ENCODE measurements at places on chromosomes 4 and X.

- no peaks in the 10 kb centered on the region for H3K4me1 ChIP-seq
- peaks cover 5% of the 10 kb centered on the region for H3K36me3 ChIP-seq
- H3K4me3 ChIP-seq, result no peak overlapping the region
- no peak for DNase-seq
- H3K27me3 ChIP-seq, result no peaks in the 10 kb centered on the region
Measured at GRCh38 chrX:20421275-20421674, 154.6 kb upstream of the RPS6KA3 start.

DNA sequence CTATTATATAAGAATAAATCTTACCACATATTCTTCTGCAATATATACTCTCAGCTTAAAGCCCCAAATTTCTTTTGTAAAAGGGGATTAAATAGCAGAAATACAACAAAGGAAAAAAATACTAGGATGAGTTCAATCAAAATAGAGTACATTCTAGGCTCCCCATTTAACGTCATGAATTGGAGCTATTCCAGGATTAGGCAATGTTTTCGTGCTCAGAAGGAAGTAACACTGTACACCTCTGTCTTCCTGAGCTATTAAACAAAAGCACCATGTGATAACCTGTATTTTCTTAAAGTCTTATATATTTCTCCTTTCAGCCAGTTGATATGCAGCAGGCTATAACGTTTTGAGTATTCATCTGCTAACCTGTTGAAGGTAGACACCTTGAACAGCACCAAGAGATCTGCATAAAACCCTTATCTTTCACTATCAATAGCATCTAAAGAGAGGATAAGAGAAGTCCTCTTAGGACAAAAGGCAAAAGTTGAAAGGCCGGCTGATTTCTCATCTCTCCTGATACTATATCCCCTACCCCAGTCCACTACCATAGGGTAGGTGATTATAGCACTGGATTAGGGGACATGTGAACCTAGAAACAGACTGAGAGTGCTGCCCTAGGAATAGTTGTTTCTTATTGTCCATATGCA lies 31.5 kb downstream of the TEC start:
- H3K36me3 ChIP-seq, result no peaks in the 10 kb centered on the region
- no peak for DNase-seq
- no peak overlapping the region for H3K4me3 ChIP-seq
- H3K27me3 ChIP-seq, result no peaks in the 10 kb centered on the region
- peaks cover 3% of the 10 kb centered on the region for H3K4me1 ChIP-seq

DNA sequence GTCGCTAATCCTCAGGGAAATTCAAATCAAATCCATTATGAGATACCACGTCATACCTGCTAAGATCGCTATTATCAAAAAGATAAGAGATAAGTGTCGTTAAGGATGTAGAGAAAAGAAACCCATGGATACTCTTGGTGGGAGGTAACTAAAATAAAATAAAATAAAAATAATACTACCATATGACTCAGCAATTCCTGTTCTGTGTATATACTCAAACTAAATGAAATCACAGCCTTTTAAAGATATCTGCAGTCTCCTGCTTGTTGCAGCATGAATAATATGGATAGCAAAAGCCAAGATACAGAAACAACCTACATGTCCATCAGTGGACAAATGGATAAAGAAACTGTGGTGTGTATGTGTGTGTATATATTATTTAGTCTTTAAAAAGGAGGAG lies 105.8 kb upstream of the IL15 start:
- no peak overlapping the region for H3K27ac ChIP-seq
- no peak overlapping the region for H3K4me3 ChIP-seq
- H3K36me3 ChIP-seq, result no peaks in the 10 kb centered on the region

- H3K36me3 ChIP-seq, result no peaks in the 10 kb centered on the region
- no peak overlapping the region for H3K27ac ChIP-seq
- H3K27me3 ChIP-seq, result no peaks in the 10 kb centered on the region
- DNase-seq, result no peak
- H3K4me1 ChIP-seq, result no peaks in the 10 kb centered on the region
Measured at GRCh38 chrX:108699368-108699767, 37.0 kb downstream of the IRS4 start.

DNA sequence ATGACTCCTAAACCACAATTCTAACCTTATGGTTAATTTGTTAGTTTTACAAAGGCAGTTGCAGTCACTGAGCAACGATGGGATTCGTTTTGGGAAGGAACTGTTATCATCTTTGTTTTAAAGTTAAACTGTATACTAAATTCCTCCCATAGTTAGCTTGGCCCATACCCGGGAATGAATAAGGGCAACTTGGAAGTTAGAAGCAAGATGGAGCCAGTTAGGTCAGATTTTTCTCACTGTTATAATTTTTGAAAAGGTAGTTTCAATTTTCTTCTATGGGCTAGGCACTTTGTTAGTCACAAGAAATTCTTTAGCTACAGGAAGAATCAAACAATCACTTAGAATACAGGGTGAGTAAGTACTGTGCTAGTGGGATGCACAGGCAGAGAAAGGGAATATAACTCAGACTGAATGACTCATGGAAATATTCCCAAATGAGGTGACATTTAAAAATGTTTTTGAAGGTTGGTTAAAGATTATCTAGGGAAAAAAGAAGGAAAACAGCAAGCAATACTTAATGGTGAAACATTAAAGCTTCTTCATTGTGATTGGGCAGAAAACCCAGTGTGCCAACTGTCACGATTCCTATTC lies 153.6 kb downstream of the MAGEB17 start:
- H3K4me3 ChIP-seq, result no peak overlapping the region
- no peaks in the 10 kb centered on the region for H3K4me1 ChIP-seq
- peaks cover 40% of the 10 kb centered on the region for H3K36me3 ChIP-seq

Data from H9 (cell line).